NCI-H526 treated with DMSO at 0.1 percent for 48 hours (cell line): ENCODE measurements at places on chromosomes 5 and 9.

- DNase-seq, result no peak
These were observed 390.9 kb downstream of the LRRC70 start for GRCh38 chr5:62969409-62970120.

GRCh38 chr5:127518319-127518621, 830 bp downstream of the PRRC1 start:
- no peak for DNase-seq

- DNase-seq, result no peak
These were observed 31.4 kb downstream of the CTNNA1 start for GRCh38 chr5:138784590-138784989.

GRCh38 chr9:122213589-122214413, 15.0 kb downstream of the LHX6 start:
- DNase-seq, result peak; percentile 67

GRCh38 chr5:177995691-177996595, at the start of gene PROP1:
PROP1 (minus strand) TSS chr5:177996242; CDS start chr5:177995933, 309 bp downstream.
- no peak for DNase-seq

DNA sequence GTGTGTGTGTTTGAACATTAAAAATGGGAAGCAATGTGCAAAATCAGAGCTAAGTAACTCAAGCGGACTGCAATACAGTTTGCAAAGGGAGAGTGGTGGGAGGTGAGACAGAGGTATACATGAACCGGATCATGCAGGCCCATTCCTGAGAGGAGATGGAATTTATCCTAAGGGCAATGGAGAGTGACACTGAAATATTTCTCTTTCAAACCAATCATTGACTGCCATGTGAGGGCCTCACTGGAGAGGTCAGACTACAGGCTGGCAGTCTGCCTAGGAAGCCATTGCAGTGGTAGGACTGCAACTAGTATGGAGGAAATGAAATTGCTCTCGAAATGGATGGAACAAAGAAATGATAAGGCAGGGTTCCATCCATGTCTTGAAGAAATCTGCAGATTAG, 34.8 kb downstream of the TNFSF15 start:
- no peak for DNase-seq

DNA sequence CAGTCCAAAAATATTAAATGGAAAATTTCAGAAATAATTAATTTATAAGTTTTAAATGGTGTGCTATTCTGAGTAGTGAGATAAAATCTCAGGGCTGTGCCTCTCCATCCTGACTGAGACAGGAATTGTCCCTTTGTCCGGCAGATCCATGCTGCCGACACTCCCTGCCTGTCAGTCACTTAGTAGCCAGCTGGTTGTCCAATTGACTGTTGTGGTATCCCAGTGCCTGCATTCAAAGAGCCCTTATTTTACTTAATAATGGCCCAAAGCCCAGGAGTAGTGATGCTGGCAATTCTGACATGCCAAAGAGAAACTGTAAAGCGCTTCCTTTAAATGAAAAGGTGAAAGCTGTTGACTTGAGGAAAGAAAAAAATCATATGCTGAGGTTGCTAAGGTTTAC, 157.5 kb downstream of the ENC1 start:
- no peak for DNase-seq

DNA sequence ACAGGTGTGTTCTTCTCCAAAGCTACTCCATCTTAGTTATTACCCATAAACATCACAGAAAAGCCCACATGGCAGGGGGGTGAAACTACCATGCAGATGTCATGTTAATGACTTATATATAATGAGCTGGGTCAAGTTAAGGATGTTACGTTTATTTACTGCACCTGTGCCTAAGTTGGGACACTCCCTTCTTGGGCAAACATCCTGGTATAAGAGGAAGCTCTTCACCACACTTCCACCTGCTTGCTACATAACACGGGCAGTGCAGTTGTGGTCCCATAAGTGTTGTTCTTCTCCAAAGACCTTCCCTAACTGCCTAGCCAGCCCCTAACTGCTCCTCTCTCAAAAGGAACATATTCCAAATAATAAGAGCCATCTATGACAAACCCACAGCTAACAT, 9.3 kb upstream of the ZCCHC9 start:
- DNase-seq, result no peak

GRCh38 chr9:129407905-129408452, 212.9 kb downstream of the C9orf50 start:
- DNase-seq, result no peak

DNA sequence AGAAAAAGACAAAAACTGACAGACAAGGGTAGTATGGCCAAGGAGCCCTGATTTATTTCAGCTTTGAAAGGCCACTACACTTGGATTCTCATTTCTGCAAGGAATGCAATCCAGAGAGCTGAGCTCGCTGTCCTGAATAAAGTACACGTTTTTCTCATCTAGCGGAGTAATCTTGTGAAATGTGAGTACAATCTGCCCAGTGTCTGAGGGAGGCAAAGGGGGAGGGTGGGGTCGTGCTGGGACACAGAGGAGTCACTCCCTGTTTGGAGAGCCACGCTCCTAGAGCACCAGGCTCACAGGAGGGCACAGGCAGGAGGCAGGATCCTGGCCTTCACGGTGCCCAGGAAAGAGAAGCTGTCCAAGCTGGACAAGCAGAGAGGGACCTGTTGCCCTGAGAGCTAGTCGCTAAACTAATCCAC, 51.0 kb upstream of the IFNK start:
- no peak for DNase-seq

- no peak for DNase-seq
These were observed 330.3 kb downstream of the IRX1 start for GRCh38 chr5:3925935-3926334.

- DNase-seq, result no peak
These were observed 124.0 kb upstream of the PJA2 start for GRCh38 chr5:109533751-109534272.

DNA sequence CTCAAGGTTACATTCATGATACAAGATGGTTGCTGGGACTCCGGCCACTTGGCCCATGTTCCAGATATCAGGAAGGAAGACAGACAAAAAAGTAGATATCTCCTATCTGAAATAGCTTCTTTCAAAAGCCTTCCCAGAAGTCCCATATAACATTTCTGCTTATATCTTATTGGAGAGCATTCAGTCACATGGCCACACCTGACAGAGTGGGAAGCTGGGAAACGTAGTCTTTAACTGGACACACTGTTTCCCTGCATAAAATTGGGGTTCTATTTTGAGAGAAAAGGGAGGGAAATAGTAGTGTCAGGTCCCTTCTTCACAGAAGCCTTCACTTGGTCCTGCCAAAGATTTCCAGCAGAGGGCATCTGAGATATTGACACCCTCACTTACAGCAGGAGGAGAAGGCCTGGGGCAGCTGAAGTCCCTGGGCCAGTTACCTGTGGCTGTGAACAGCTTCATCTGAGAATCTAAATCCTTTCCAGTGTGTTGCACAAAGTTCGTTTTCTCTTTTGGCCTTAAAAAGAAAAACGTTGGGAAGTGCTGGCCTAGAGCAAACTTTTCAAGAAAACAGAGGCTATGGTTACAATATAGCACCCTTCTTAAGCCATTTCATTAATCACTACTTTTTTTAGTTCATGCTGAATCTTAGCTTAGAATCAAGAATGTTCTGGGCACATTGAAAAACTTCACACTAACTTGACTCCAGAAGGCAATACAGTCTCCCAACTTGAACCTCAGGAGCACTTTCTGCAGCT, 33.5 kb downstream of the SPEF2 start:
- DNase-seq, result no peak
